CD4-positive, alpha-beta T cell treated with Interleukin-17A for 4 hours (primary cell): ENCODE measurements at places on chromosomes 1 and 21.

GRCh38 chr21:37055271-37055855 lies 17.5 kb downstream of the PIGP start:
- DNase-seq, result no peak

DNA sequence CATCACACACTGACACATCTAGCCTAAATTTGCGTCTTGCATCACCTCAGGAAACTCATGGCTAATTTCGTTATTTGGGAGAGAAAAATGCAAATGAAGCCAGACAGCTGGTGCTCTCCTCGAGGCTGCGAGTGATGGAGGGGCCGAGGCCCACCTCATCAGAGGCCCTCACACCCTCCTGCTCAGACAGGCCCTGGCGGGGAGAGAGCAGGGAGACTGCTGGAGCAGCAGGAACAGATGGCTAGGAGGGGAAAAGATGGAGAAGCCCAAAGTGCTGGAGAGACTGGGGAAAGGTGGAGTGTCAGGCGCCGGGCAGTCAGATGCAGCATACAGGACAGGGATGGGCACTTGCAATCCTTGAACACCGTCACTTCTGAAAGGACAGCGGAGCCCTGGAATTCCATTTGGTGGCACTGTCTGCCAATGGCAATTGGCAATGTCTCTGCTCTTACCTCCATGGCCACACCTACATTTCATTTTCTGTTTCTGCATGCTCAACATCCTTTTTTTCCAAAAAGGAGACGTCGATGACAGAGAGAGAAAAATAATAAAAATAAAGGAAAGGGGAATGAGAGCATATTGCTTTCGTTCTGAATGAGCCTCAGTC lies 286.2 kb downstream of the SPATA17 start:
- DNase-seq, result no peak

DNA sequence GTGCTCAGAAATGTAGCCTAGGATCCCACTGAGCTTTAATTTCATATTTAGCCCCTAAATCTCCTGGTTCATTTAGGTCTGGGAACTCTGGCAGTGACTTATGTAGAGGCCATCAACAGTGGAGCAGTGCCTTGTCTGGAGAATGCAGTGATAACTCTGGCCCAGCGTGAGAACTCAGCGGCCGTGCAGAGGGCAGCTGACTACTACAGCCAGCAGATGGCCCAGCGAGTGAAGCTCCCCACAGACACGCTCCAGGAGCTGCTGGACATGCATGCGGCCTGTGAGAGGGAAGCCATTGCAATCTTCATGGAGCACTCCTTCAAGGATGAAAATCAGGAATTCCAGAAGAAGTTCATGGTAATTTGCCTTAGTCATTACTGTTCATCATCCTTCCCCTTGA lies 17.8 kb downstream of the GBP6 start:
- no peak for DNase-seq

GRCh38 chr1:71698186-71698585 lies 584.2 kb downstream of the NEGR1 start:
- DNase-seq, result no peak

DNA sequence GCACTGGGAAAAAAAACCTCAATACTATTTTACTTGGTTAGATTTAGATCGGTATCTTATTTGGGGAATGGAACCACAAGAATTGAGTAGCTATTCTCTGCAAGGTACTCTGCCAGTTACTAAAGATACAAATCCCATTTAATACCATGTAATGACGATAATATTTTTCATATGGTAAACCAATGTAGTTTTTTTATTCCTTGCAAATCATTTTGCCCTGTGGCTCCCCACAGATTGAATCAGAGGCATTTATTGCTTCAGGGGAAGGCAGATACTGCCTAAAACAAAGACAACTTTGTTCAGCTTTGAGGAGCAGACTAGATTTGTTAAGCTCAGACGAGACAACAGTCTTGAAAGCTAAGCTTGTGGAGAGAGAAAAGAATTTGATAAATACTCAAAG lies 226.7 kb upstream of the RUNX1 start:
- DNase-seq, result no peak

DNA sequence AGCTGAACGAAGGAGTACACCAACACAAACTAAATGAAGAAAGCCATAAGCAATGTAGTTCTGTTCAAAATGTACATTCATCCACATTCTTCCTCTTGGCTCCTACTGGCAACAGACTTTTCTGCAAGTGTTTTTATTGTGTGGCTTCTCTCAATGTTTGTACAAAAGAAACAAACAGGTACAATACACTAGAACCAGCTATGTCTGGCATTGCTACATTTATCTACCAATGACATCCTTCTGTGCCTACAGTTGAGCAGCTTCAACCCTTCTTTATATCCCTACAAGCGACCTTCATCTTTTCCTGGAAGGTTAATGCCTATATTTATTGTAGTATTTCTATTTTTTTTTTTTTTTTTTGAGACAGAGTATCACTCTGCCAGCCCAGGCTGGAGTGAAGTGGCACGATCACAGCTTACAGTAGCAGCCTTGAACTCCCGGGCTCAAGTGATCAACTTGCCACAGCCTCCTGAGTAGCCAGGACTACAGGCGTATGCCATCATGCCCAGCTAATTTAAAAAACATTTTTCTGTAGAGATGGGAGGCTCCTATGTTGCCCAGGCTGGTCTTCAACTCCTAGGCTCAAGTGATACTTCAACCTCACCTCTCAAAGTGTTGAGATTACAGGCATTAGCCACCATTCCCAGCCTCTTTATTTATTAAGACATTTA lies 89.3 kb downstream of the ASH1L start:
- DNase-seq, result no peak

DNA sequence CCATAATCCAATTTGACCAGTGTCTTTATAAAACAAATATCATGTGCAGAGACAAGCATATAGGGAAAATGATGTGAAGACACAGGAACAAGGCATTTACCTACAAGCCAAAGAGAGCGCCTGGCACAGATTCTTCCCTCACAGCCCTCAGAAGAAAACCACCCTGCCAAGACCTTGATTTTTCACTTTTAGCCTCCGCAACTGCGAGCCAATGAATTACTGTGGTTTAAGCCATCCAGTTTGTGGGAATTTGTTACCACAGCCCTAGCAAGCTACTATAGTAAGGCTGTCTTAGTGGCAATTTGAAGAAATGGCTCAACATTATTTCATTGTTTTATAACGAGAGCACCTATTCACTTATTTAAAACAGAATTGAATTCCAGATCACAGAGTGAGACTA lies 85.7 kb upstream of the CCDC190 start:
- DNase-seq, result no peak

- DNase-seq, result no peak
These were observed 49.6 kb upstream of the ADAR start for GRCh38 chr1:154657556-154657955.

GRCh38 chr1:58607391-58607790 lies 30.3 kb upstream of the TACSTD2 start:
- DNase-seq, result no peak

DNA sequence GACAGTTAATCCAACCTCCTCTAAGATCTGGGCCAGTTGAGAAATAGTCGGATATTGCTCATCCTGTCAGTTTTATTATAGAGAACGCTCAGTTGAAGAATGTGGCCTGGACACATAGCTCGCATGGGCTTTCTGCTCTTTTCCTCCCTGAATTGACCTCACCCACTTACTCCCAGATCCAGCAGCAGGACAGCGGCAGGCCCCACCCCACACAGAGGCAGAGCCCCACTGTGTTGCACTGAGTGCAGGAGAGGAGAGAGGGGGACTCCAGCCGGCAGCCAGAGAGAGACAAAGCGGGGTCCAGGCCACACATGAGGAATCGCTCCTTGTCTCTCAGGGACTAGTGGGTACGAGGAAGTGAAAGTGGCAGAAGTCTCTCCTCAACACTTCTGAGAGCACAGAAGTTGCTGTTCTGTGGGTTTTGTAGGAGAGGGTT lies 78.6 kb downstream of the LAMC1 start:
- DNase-seq, result no peak

GRCh38 chr1:233289676-233290075 lies 5.8 kb downstream of the PCNX2 start:
- DNase-seq, result no peak

- DNase-seq, result no peak
These were observed 660.7 kb downstream of the PTPRU start for GRCh38 chr1:29896791-29897714.

GRCh38 chr1:214466403-214467077 lies 84.9 kb downstream of the PTPN14 start:
- DNase-seq, result no peak

- DNase-seq, result no peak
These were observed 6.4 kb downstream of the PADI3 start for GRCh38 chr1:17255336-17255735.

DNA sequence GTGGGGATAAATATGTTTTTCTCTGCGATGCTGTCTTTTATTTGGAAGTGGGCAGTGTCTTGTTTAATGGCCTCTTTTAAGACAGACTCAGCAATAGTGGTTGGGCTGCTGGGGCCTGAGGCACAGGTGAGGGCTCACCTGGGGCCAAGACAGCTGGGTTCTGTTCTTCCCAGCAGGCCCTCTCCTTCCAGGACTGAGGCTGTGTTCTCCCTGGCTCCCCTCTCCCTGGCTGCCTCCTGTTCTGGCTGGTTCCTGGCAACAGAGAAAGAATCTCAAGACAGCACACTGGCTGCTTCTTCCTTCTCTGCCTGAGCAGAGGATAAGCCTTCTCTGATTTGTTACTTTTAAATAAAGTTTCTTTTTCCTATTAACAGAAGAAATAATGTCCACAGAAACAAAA lies 7.4 kb upstream of the GRHL3 start:
- no peak for DNase-seq

- peak; percentile 21 for DNase-seq
These were observed at the start of gene WNT9A for GRCh38 chr1:227947676-227948492. WNT9A (minus strand) TSS chr1:227947932; CDS start chr1:227947887, 45 bp downstream.

GRCh38 chr1:81032973-81033425 lies 767.7 kb upstream of the ADGRL2 start:
- DNase-seq, result no peak

- DNase-seq, result no peak
These were observed 52.4 kb downstream of the TOR1AIP2 start for GRCh38 chr1:179825206-179825605.

DNA sequence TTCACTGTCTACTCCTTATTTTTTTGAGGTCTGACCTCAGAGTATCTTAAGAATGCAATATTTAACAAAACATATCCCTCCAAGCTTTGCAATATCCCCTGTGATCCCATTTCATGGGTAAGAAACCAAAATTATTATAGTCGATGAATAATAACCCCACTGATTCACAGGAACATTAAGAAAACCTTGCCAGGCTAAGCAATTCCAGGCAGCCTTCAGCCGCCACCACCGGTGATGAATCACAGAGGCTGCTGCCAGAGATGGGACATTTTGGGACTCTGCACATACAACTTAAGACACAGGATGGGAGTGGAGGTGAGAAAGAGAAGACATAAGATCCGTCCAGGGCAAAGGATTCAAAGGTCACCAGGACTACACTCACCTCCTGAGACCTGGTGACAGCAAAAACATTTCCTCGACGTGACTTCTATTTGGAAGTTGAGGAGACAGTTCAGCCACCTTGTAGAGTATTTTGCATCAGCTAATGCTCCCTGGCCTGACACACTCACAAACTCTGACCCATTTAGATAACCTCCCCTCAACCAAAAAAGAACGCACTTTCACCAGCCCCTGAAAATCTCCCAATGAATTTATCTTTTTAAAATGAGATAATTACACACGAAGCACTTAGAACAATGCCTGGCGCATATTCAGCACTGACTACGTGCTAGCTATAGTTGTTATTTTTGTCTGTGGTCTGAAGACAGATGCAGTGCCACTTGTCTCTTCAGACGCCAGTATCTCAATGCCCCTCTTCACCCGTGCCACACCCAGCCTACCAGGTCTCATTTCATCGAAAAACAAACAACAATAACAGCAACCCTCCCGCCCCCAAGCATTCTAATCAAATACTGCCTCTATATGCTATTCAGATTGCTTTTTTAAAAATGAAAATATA lies 17.8 kb upstream of the OVAAL start:
- no peak for DNase-seq

GRCh38 chr1:42312576-42313212 lies 22.3 kb downstream of the FOXJ3 start:
- no peak for DNase-seq

GRCh38 chr1:8011016-8011415 lies 15.1 kb downstream of the ERRFI1 start:
- no peak for DNase-seq

DNA sequence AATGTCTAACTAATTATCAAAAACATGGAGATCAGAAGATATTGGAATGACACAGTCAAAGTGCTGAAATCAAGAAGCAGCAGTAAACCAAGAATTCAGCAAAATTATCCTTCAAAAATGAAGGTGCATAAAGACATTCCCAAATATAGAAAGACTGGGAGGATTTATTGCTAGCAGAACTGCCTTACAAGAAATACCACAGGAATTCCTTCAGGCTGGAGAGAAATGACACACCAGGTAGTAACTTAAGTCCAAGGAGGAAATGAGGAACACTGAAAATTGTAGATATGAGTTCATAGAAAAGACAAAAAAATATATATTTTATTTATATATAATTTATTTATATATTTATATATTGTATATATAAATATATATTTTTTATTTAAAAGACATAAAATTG lies 217.2 kb downstream of the RPS6KC1 start:
- no peak for DNase-seq

- no peak for DNase-seq
These were observed 24.8 kb downstream of the HSD3B1 start for GRCh38 chr1:119531606-119532323.

DNA sequence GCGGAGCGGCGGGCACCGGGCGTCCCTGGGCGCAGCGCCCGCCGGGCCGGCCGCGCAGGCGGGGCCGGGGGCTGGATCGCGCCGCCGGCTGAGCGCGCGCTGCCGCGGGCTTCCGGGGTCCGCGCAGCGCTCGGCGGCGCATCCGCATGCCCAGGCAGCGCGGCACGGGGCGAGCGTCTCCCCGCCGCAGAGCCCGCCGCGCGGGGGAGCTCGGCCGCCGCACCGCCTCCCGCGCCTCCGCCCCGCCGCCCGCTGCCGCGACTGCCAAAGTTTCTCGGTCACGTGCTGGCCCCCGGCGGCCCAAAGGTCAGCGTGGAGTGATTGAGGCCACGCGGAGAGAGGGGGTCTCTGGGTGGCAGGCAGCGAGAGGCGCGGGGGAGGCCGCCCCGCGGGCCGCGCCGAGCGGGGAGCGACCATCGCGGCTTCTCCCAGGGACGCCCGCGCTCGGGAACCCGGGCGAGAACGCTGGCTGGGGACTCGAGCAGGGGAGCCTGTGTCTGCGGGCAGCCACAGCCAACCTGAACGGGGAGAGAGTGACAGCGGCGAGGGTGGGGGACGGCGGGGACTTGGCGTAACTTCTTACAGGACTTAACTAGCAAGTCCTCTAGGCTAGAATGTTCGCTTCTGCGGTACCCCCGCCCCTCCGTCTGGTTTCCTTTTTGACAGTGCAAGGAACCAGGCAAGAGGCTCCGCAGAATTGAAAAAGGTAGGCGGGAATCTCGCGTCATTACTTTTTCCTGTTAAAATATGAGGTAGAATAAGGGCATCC lies at the start of gene ILDR2:
Gene ILDR2 (minus strand): TSS at position 180 of the 769 bp plus-strand sequence. CDS start 272 bp downstream, outside the sequence.
- peak; percentile 61 for DNase-seq

- DNase-seq, result no peak
These were observed 55.5 kb upstream of the DNAJC6 start for GRCh38 chr1:65253800-65254319.

DNA sequence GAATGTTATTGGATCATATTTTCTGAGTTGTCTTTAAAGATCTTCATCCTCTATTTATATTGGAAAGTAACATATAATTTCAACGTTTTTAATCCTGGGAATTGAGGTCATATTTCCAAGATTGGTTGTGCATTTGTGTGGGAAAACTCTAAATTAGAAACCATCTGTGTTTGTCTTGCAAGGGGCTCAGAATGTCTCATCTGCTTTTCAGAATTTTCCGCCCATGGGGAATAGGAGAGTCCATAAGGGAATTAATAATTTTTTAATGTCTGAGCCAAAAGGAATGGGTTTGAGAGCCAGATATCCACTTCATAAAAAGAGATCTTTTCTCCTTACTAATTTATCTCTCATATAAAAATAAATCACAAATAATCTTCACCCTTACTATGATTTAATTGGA lies 84.8 kb upstream of the MAP1LC3C start:
- DNase-seq, result no peak
